ENCODE measurements at places on chromosomes 11 and 22.

GRCh38 chr11:6655020-6655789, 404 bp downstream of the DCHS1 start:
- DNase-seq: no peak

- DNase-seq: no peak
Observed at GRCh38 chr11:100624346-100624745, 62.7 kb upstream of the ARHGAP42 start.

GRCh38 chr11:60801194-60801593, 16.1 kb downstream of the MS4A10 start:
- no peak for DNase-seq

GRCh38 chr11:125147280-125147679, 17.3 kb upstream of the PKNOX2 start:
- DNase-seq: no peak

GRCh38 chr11:3206156-3206921, 12.3 kb downstream of the MRGPRG start:
- no peak for DNase-seq

GRCh38 chr11:17171343-17171742, 36.4 kb downstream of the PIK3C2A start:
- peak; percentile 61 for DNase-seq

DNA sequence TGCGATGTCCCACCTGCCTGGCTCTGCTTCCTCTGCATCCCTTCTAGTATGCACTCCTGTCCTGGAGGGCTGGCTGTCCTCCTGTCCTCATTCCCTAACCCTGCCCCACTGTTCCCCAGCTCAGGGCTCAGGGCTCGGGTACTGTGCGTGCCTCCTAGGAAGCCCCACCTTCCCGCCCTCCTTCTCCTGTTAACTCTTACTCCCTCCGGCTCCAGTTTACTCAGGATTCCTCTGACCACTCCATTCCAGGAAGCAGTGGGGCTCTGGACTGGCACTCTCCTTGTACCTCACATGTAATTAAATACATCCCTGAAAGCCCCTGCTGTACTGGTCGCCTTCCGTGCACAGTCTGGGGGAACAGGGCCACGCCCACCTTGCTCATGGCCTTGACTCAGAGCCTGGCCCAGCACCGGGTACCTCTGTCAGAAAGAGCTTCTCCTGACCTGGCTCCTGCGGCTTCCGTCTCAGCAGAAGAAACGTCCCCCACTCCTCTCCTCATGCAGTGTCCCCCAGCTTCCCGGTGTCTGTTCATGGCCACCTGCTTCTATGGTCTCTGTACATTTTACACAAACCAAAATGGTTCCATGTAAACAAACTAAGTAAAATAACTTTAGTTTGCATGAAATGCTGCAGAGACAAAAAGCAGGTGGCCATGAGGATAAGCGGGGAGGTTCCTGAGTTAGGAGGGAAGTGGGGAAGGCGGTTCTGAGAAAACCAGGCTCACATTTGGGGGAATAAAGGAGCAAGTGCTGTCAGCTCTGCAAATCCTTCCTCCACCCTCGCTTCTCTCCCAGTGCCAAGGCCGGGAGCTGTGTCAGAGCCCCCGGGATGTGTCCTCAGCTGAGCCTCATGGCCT, 445.9 kb downstream of the BRD1 start:
- DNase-seq: no peak

DNA sequence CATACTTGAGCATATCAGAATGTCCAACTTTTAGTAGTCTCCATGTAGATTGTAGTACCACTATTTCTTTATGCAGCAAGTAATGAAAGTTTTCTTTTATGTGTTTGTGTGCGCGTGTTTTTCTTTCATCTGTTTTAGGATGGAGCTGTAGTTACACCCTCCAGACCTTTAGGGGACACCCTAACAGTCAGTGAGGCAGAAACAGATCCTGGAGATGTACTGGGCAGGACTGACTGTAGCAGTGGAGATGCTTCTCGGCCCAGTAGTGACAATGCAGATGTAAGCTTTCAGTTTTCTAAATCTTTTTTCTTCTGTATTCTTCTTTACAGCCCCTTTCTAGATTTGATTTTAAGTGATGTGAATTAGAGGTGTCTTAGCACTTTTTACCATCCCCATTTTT, 79.9 kb upstream of the GRIK4 start:
- peak; percentile 78 for DNase-seq

DNA sequence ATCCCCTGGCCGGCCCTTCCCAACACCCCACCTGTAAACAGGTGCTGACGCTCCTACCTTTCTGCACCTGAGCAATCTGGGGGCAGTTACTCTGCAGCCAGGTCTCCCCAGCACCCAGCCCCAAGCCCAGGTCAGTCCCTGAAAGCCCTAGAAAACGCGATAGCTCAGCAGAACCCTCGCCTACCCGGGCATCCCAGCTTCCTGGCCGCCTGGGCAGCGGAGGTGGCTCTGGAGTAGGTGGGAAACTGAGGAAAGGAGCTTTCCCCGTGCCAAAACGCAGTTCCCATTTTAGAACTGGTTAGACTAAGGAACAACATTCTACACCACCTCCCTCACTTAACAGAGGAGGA, 445 bp downstream of the SYTL2 start:
- peak; percentile 9 for DNase-seq

GRCh38 chr11:50412832-50413231, 380.2 kb downstream of the OR4C45 start:
- DNase-seq: no peak

GRCh38 chr11:118979434-118979833, 7.9 kb downstream of the FOXR1 start:
- no peak for DNase-seq
